ENCODE measurements at places on chromosomes 16 and 17.

DNA sequence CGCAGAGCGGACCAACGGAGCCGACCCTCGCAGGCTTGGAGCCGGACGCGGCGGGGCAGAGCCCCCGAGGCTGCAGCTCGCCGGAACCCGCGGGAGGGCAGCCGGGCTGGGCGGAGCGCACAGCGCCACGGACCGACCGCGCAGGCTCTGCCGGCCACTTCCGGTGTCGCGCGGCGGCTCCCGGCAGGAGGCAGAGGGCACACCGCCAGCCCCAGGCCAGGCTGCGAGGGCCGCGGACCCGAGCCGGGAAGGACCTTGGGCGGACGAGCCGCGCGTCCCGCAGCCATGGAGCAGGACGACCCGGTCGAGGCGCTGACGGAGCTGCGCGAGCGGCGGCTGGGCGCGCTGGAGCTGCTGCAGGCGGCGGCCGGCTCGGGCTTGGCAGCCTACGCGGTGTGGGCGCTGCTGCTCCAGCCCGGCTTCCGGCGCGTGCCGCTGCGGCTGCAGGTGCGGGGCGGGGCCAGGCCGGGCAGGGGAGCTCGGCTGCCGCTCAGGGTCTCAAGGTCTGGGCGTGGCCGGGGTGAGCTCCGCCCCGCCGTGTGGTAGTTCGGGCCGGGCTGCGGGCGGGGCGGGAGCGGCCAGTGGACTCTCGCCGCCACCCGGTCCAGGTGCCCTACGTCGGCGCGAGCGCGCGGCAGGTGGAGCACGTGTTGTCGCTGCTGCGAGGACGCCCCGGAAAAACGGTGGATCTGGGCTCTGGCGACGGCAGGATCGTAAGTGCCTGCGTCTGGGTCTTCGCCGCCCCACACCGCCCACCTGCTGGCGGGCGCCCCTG lies at the start of gene ANTKMT:
TSS of gene ANTKMT (plus strand) at position 157 of the 775 bp plus-strand sequence. CDS start at position 286, 129 bp downstream.
- DNase-seq, result peak; percentile 50

DNA sequence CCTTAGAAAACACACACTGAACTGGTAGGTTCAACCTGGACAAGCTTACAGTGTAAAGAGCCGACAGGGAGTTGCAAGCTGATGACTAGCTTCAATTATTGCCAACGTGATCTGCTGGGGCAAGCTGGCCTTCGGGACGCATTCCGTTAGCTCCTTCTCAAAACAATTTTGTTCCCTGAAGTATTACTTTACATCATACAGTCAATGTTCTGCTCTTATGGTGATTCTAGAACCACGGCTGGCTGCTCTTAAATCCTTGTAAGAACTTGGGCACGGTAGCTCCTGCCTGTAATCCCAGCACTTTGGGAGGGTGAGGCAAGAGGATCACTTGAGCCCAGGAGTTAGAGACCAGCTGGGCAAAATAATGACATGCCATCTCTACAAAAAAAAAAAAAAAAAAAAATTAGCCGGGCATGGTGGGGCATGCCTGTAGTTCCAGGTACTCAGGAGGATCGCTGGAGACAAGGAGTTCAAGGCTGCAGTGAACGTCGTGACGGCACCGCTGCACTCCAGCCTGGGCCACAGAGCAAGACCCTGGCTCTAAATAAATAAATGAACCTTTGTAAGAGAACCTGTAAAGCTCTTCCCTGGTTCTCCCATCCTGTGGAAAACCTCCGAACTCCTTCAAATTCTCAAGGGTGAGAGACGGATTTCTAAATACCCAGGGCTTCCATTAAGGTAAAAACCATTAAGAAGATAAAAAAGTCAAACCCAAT lies 2.0 kb downstream of the CDIP1 start:
- no peak for DNase-seq

- no peak for DNase-seq
Observed at GRCh38 chr17:34081269-34081668, 173.8 kb upstream of the CCL2 start.

DNA sequence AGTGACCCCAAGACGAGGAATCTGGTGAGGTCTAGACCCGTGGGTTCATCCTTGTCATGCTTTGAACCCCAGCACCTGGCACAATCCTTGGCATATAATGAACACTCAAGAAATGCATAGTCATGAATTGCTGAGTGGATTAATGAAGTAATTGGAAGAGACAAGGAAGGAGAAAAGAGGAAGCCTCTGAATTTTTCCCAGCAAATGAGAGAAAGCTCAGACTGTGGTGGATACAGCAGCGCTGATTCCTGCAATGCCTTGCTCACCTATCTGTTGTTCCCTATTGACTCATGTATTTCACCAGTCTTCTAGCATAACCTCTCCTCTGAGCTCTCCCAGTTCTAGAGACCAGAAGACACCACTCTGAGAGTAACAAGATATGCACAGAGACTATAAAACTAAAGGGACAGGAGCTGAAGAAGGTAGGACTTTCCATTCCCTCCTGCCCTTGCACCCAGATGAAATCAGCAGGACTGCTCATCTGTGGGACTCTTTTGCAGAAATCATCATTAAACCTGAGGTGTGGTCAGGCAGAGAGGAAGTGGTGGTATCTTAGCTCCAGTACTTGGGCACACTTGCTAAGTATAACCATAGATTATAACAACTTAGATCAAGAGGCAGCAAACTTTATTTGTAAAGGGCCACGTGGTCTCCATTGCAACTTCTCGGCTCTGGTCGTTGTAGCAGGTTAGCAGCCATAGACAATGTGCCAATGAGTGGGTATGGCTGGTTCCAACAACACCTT lies 102.8 kb downstream of the MAF start:
- no peak for DNase-seq

GRCh38 chr16:24085666-24086065 lies 170.5 kb upstream of the CACNG3 start:
- DNase-seq, result no peak

GRCh38 chr16:724188-725040 lies 1.8 kb downstream of the CCDC78 start:
- no peak for DNase-seq

GRCh38 chr17:57279432-57279831 lies 23.1 kb downstream of the MSI2 start:
- DNase-seq, result no peak

DNA sequence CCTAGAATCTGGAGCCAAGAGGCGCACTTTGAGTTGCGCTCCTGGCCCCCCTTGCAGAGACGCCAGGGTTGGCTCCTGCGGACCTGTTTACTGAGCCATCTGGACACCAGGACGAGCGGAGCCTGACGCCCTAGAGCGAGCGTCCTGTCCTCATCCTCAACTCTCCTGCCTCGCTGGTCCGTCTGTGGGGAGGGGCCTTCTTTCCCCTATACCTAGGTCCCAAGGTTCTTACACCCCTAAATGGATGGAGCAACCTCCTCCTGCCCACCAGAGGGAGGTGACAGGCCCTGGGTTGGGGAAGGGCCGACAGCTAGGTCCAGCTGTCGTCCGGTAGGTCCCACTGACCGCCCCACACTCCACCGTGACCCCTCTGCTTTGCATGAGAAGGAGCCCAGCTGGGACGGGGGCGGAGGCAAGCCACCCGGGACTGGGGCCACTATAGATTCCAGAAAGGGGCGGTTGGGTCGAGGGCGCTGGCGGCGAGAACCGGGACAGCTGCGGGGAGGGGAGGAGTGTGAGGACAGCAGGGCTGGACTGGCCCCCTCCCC lies 3.1 kb upstream of the LHX1 start:
- DNase-seq, result no peak

DNA sequence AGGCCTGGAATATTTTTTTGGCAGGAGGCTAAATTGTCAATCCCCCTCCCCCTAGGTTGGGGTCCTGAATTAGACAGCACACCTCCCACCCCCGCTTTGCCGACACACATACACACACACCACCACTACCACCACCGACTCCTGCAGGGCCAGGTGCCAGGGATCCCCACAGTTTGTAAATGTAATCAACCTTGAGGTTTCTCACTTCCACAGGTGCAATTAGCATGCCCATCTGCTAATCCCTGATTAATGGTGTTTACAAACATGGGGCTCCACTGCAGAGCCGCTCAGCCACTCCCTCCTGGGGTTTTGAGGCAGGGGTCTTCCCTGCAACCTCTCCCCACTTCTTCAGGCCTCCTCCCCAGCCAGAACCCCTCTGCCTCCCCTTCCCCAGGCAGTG lies 11.8 kb downstream of the MRM1 start:
- no peak for DNase-seq

GRCh38 chr16:86662740-86663139 lies 84.4 kb downstream of the FOXL1 start:
- no peak for DNase-seq

DNA sequence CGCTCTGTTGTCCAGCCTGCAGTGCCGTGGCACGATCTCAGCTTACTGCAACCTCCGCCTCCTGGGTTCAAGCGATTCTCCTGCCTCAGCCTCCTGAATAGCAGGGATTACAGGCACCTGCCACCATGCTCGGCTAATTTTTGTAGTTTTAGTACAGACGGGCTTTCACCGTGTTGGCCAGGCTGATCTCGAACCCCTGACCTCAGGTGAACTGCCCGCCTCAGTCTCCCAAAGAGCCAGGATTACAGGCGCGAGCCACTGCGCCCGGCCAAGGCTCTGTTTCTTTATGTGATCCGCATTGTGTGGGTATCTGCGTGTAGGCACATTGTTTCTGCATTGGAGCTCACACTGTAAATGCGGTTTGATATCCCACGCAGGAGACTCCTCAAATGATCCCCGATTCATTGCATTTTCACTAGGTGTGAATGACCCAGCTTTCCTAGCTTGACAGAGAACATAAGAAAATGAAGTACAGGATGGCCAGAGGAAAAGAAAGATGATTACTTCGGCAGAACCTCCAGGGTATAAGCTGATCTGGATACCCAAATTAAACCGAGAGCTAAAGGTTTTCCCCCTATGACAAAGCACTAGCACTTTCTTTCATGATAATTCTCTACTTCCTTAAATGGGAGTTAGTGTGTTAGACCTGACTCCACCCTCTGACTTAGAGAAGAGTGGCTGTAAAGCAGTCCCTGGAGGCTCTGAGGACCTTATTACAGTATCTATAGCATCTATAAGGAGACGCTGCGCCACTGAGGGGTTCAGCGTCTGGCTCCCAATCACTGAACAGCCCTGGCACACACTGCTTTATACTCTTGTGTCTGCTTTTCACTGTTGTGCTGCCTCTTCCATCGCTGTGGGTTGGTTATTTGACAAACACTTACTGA lies 17.3 kb downstream of the COTL1 start:
- DNase-seq, result no peak

DNA sequence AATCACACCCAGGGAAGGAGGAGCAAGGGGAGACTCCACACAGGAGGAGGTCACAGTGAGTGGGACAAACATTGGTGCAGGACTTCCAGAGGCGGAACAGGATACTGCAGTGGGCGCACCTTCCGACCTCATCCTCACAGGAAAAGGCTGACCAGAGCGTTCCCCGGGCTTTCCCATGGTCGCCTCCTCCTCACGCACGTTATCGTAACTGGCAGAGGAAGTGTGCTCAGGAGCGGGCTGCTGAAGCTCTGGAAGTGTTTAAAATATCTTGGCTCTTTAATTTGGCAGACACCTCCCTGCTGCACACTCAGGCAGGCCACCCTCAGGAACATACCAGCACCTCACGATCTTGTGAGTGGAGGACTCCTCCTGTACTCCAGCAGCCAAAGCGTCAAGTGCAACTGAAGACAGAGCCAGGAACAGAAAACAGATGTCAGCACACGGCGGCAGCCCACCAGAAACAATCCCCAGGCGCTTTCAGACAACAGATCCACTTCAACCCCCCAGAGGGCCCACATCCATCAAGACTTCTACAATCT lies 17.5 kb downstream of the FANCA start:
- DNase-seq, result no peak

Measured in activated CD4-positive, alpha-beta T cell treated with anti-CD3 and anti-CD28 coated beads for 1 hour (primary cell).